Putamen (tissue), 1 donor: ENCODE measurements at places on chromosomes 16 and 17.

DNA sequence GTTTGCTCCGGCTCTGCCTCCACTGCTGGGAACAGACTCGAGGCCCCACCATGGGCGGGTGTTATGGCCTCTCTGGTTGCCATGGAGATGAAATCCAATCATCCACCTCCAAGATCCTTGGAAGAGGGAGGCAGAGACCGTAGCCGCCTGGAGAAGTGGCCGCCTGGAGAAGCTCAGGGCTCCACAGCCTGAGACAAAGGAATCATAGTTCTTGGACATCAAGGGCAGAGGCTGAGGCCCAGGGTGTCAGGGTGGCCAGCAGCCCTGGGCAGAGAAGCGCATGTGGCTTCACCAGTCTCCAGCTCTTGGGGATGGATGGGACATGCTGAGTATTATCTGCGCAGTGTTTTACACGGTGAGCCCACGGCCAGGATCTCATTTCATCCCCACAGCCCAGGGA lies 36.2 kb downstream of the ABR start:
- DNase-seq, result no peak

GRCh38 chr17:66443166-66443565 lies 140.8 kb downstream of the PRKCA start:
- DNase-seq, result no peak

DNA sequence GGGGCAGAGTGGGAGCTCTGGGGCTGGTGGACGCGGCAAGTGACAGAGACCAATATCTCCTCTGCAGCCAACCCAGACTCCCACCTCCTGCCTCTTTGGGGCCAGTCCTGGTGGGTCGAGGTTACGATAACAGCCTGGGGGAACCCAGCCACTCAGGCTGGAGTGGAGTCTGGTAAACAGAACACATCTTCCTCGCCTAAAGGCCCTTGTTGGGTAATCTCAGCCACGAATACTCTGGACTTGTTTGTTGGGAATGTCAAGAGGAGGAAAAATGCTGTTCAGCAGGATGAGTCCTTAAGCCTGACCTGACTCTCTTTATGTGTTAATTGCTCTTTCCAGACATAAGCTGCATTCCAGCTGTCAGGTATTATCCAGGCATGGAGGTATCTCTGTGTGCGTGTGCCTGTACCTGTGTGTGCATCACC lies 8.0 kb upstream of the SPNS2 start:
- DNase-seq, result no peak

GRCh38 chr17:34758718-34759117 lies 179.3 kb downstream of the TMEM132E start:
- no peak for DNase-seq

- no peak for DNase-seq
Measured at GRCh38 chr17:19299214-19299747, 62.1 kb downstream of the EPN2 start.

GRCh38 chr16:14409563-14409962 lies 220.5 kb downstream of the PARN start:
- DNase-seq, result no peak

DNA sequence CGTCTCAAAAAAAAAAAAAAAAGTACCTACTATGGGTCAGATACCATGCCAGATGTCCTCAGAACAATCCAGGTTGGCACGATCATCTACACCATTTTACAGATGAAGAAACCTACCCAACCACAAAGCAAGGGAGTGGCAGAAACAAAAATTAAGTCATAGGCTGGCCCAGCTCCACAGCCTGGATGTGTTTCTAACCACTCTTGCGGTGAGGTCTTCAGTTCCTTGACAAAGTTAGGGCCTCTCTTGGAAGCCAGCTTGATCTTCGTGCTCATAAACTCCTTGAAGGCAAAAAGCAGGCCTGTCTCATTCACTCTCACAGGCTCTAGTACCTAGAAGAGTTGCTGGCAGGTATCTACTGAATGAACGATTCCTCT lies 6.2 kb downstream of the GGA2 start:
- DNase-seq, result no peak

DNA sequence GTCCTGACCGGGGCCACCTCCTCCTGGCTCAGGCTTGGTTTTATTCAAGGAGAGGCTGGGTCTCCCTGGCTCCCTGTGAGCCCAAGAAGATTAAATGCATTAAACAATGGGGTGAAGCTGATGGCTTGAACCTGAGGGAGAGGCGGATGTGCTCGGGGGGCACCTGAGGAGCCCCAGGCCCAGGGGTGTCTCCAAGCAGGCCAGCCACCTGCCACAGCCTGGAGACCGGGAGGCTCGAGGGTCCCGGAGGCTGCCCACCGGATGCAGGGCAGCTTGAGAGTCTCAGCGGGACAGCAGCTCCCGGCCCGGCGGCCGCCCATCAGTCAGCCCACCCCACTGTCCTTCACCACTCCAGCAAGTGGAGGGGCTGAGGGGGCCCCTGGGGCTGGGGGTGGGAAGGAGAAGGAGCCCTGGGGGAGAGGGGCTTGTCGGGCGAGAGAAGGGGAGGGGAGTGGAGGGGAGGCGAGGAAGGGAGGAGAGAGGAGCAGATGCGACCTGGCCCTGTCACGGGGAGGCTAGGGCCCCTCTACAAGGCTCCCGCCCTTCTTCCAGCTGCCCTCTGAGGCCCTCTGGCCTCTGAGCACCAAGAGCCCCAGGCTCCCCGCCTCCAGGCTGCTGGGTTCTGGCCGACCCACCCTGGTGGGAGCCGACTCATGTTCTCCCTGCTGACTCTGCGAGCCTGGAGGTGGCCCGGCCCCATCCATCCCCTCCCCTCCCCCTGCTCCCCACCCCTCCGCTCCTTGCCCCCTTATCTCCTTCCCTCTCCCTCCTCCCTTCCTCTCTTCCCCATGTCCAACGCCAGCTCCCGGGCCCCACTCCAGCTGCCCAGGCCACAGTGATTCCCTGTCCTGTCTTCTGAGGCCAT lies 13.2 kb downstream of the CD7 start:
- DNase-seq, result no peak

- no peak for DNase-seq
Measured at GRCh38 chr17:18300725-18301480, 13.9 kb downstream of the TOP3A start.
